Amniotic stem cell (primary cell): ENCODE measurements at places on chromosomes 12 and 14.

DNA sequence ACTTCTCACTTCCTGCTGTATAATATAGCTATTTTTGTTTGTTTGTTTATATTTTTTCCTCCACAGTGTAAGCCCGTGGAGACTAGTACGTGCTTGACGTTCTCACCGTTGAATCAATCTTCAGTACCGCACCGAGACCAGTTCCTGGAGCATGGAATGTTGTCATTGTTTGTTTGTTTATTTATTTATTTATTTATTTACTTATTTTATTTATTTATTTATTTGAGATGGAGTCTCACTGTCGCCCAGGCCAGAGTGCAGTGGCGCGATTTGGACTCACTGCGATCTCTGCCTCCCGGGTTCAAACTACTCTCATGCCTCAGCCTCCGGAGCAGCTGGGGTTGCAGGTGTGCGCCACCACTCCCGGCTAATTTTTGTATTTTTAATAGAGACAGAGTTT lies 506.6 kb upstream of the TMEM132C start:
- no peak for DNase-seq

GRCh38 chr12:119153477-119154434 lies 25.0 kb upstream of the HSPB8 start:
- DNase-seq = no peak

DNA sequence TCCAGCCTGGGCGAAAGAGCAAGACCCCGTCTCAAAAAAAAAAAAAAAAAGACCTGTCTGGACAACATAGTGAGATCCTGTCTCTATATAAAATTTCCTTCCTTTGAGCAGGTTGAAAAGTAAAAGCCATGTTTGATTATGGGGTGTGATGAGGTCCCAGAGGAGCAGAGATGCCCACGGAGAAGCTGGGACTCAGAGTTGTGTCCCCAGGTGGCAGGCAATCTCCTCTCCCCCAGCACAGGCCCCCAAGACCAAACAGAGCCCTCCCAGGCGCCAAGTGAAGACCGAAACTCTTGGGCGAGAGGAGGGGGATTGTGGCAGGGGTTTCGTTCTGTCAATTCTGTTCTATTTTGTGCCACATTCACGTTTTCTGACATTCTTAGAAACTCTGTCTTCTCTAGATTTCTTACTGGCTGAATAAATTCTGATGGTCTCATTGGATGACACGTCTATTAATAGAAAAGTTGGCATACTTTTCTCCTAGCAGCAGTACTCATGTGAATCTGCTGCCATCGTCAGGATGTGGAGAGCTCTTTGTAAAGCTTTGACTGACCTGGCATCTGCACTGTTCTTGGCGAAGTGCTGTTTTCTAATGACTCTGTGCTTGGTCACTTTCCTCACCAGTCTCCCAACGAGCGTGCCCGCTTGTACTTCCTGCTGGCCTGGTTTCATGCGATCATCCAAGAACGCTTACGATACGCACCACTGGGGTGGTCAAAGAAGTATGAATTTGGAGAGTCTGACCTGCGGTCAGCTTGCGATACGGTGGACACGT lies 43.4 kb downstream of the HSP90AA1 start:
- no peak for DNase-seq

GRCh38 chr14:94304243-94304642 lies 11.2 kb upstream of the SERPINA10 start:
- no peak for DNase-seq

DNA sequence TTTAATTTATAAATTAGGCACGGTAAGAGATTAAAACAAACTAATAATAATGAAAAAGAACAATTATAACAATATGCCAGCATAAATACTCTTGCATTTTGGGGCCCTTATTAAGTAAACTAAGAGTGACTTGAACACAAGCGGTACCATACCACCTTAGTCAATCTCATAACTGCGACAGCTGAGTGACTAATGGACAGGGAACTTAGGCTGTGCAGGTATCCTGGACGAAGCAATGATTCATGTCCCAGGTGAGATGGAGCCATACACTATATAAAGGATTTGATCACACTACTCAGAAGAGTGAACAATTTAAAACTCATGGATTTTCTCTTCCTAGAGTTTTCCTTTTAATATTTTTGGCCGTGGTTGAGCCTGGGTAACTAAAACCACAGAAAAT lies 4.3 kb downstream of the KLRC4 start:
- no peak for DNase-seq

DNA sequence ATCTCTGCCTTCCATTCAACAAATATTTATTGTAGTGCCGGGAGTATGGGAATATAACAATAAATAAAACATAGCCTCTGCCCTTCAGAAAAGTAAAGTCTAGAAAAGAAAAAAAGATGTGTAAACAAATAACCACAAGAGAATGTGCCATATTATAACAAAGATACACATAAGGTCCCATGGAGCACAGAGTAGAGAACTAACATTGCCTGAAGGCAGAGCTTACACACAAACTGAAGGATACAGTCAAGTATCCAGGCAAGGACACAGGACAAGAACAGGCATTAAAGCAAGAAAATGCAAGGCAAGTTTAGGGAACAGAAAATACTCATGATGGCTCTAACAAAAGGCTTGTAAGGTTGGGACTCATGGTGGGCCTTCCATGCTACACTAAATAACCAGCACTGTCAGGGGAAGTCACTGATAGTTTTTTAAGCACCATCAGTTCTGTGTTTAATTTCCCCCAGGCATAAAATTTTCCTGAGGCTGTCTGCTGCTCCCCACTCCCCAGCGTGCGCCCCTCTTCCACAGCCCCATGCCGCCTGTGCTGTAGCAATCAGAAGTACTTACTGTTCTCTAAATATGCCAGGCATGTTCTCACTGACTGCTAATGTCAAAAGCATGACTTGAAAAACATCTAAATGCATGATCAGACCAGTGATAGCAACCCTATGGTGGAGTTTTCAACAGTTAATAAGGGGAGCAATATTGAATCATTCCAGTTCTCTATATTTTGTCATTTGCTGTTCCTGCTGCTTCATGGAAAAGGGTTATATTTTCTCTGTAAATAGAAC lies 77.8 kb downstream of the ANKS1B start:
- DNase-seq = no peak

- no peak for DNase-seq
Measured at GRCh38 chr14:92475451-92476187, 38.0 kb upstream of the RIN3 start.

- no peak for DNase-seq
Measured at GRCh38 chr12:119956047-119956446, 33.0 kb upstream of the BICDL1 start.

- DNase-seq = no peak
Measured at GRCh38 chr12:78963439-78964227, 99.1 kb downstream of the SYT1 start.

- no peak for DNase-seq
Measured at GRCh38 chr12:47560415-47560814, 145.4 kb downstream of the RPAP3 start.

- DNase-seq = no peak
Measured at GRCh38 chr12:10400829-10401228, 8.7 kb downstream of the KLRC4 start.

- DNase-seq = no peak
Measured at GRCh38 chr12:130990034-130990433, 36.3 kb downstream of the ADGRD1 start.

DNA sequence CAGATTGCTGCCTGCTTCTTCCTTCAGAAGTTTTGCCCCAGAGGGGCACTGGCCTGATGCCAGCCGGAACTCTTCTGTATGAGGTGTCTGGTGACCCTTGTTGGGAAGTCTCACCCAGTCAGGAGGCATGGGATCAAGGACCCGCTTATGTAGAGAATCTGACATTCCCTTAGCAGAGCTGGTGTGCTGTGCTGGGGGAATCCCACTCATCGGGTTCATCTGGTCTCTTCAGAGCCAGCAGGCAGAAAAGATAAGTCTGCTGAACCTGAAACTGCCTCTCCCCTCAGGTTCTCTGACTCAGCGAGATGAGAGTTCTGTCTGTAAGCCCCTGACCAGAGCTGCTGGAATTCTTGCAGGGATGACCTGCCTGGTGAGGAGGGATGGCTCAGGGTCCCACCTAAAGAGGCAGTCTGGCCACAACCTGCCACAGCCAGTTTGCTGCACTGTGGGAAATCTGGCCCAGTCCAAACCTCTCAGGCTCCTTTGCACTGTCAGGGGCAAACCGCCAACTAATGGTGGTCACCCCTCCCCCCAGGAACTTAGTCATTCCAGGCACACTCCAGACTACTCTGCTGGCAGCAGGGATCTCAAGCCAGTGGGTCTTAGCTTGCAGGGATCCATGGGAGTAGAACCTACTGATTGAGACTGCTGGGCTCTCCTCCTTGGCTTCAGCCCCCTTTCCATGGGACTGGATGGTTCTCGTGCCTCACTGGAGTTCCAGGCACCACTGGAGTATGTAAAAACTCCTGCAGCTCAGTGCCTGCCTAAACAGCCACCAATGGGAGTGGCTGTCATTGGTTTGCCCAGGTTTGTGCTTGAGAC lies 4.1 kb downstream of the CLEC2D start:
- no peak for DNase-seq

DNA sequence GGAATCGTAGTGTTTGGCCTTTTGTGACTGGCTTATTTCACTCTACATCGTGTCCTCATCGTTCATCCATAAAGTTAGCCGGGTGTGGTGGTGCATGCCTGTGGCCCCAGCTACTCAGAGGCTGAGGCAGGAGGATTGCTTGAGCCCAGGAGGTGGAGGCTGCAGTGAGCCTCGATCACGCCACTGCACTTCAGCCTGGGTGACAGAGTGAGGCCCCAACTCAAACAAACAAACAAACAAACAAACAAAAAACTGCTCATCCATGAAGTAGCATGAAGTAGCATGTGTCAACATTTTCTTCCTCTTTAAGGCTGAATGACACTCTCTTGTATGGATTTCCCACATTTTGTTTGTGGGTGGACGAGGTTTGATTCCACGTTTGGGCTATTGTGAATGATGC lies 44.0 kb upstream of the MEG3 start:
- no peak for DNase-seq

DNA sequence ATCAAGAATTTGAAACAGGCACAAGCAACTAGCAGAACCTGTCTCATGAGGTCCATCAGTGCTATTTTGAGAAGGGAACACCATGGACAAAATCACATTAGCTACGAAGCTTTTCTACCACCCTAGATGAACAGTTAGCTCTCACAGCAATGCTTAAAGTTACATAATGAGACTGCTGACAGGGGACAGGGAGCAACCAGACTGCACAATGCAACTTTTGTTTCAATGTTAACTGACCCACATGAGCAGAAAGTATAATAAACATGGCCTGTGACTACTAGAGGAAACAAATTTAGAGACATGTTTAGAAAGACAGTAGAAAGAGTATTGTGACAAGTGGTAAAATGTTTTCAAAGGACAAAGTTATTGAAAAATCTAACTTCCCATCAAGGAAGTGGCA lies 282.8 kb downstream of the CEP128 start:
- no peak for DNase-seq

- DNase-seq = no peak
Measured at GRCh38 chr14:34113991-34114390, 163.1 kb upstream of the EGLN3 start.

GRCh38 chr12:124921200-124922031 lies 7.0 kb upstream of the UBC start:
- DNase-seq = no peak

DNA sequence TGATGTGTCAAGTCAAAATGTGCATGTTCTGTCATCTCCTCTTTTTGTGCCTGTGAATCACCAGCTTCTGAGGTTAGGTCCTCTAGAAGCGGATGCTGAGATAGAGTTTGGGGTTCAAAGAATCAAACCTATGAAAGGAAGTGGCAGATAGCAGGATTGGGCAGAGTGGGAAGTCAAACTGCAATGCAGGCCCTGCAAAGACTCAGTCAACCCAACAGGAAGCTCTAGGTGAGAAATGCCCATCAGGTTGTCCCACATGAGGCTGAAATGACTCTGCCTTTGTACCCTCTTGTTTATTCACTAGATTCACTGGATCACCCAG lies 4.5 kb upstream of the MIA2 start:
- no peak for DNase-seq

DNA sequence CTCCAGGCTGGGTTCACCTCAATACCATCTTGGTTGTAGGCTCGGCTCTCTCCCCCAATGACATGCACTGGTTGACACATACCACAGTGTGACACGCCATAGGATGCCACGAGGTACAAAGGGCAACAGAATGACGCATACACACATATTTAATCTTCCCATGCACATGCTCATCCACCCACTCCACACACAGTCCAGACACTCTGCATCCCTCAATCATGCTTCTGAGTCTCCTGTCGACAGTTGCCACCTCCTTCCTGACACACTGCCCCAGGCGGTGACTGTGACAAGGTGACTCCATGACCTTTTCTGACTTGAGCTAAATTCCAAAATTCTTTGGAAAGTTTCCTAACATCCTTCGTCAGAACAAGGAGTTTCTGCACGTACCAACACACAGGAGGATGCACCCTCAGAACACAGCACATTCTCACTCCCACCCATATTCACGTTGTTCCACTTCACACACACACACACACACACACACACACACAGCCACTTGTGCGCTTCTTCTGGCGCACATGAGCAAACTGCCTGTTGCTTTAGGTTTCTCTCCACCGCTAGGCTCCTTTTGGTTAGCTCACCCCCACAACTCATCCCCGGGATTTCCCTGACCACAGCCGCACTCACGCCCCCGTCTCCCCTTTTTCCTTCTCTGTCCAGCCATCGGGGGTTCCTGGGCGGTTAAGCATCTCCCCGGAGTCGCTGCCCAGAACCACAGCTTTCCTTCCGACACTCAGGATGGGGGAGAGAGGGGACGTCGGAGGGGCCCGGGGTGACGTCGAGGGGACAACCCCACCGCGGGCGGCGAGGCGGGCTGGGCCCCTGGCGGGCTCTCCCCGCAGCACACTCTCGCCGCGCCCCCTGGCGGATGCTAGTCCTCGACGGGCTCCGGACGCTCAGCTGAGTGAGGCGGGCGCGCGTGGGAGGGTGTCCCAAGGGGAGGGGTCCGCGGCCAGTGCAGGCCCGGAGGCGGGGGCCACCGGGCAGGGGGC lies 536 bp upstream of the WNT1 start:
- no peak for DNase-seq

DNA sequence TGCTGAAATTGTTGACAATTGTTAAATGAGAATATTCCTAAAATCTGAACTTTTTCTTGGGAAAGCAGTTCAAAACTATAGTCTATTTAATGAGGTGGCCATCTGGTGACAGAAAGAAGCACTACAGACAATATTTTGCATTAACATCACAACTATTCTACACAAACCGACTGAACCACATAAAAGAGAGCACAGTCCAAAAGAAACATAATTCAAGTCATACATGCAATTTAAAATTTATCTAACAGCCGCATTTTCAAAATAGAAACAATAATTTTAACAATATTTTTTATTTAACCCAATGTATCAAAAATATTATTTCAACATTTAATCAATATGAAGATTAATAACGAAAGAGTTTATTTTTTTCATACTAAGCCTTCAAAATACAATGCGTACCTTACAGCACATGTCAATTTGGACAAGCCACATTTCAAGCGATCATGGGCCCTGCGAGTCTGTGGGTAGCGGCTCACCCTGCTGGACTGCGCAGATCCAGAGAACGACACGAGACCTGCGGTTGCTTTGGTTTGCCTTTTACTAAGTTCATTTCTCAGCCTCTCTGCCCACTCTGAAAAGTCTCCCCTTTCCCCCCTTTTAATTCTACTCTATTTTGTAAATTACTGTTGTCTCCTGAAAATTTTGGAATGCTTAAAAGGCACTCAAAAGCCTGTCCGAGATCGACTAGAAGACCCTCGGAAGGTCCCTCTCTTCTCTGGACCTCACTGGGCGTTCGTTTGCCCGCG lies 947 bp upstream of the LRRC9 start:
- no peak for DNase-seq

GRCh38 chr14:80544366-80544765 lies 333.1 kb upstream of the DIO2 start:
- no peak for DNase-seq

GRCh38 chr12:6613015-6613775 lies 6.0 kb upstream of the CHD4 start:
- DNase-seq = no peak

- no peak for DNase-seq
Measured at GRCh38 chr12:71125949-71126348, 31.9 kb downstream of the TSPAN8 start.
